ENCODE measurements at places on chromosomes 16 and 17.

DNA sequence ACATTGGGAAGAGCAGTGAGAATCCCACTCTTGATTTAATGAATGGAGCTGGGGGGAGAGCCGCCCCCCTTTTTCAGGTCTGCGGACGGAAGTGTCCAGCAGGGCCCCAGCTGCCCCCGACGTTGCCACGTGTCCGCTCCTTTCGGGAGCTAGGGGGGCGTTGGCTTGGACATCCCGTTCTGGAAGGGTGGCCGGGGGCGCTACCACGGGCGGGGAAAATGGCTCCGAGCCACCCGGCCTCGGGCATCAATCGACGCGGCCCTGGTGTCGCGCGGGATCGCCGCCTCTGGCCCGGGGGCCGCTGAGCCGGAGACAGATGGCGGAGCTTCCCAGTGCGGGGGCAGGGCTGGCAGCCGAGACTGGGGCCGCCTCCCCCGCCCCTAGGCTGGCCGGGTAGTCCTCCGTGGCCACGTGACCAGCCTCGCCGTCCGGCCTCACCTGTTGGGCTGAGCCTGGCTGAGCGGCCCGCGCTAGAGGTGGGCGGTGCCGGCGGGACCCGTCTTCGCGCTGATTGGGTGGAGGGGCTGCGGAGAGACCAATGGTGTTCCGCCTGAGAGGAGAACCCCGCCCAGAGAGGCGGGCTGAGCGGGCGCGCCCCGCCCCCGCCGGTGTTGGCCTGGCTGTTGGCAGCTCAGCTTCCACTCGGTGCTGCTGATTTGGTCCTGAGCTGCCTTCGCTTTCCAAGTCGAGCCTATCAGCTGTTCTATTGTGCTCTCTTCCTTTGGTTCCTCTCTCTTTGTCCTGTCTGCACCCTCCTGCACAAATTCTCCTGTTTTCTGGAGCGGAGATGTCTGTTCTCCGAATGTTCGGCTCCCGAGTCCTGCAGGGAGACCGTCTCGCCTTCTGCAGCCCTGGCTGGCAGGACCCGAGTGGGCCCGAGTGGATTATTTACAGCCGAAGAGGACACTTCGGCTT is 8.3 kb downstream of the HS3ST3B1 start:
- DNase-seq: peak; percentile 79

- DNase-seq: no peak
Observed at GRCh38 chr17:33520426-33521330, 227.6 kb upstream of the ASIC2 start.

DNA sequence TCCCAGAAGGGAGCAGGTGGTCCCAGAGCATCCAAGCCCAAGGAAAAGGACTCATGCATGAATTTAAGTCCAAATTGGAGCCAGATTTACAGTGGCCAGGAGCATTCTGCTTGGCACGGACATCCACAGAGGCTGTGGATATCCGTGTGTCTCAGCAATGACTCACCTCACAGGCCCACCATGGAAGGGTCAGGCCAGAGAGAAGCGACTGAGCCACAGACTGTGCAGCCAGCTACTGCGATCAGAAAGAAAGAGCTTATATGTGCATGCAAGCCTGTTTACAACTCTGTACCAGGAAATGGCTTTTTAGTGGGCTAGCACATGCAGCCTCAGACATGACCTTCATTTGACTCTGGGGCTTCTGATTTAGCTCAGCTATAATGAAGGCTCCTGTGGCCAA is 231.0 kb downstream of the C16orf95 start:
- no peak for DNase-seq

GRCh38 chr17:1999557-2000251 is 25.4 kb downstream of the RTN4RL1 start:
- no peak for DNase-seq

DNA sequence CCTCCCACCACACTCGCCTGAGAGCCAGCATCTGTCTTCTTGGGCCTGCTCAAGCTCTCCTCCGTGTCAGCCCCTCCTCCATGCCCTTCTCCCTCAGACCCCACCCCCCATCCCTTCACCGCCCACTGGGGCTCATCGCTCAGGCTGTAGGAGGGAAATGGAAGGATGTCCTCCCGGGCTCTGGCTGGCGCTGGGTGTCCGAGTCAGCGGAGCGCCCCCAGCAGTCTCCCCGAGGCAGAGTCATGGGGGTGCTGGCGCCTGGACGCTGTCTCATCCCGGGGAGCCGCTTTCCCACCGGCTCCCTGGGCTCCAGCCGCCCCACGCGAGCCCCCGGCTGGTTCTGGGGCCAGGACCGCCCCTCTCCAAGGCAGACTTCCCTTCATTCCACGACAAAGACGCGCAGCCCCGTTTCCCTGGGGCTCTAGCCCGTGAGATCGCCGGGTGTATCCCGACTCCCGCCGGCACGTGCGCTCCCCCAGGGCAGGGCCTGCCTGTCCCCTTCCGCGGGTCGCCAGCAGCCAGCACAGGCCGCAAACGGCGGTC is 428 bp upstream of the ANTKMT start:
- DNase-seq: peak; percentile 57

DNA sequence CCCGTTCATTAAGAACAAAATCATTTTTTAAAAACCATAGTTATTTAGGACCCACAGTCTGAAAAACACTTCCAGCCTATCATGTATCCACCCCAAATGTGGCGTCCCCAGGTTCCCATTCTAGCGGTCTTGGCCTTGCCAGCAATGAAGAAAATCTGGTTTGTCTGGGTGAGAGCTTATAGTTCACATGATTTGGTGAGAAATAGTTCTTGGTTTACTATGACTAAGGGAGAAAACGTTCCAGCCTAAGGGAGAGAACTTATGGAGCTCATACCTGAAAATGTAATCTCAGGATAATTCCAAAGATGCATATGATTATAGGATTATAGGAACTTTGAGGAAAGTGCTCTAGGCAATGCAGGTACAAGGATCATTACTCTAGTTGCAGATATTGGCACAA is 4.8 kb downstream of the MARVELD3 start:
- DNase-seq: no peak

DNA sequence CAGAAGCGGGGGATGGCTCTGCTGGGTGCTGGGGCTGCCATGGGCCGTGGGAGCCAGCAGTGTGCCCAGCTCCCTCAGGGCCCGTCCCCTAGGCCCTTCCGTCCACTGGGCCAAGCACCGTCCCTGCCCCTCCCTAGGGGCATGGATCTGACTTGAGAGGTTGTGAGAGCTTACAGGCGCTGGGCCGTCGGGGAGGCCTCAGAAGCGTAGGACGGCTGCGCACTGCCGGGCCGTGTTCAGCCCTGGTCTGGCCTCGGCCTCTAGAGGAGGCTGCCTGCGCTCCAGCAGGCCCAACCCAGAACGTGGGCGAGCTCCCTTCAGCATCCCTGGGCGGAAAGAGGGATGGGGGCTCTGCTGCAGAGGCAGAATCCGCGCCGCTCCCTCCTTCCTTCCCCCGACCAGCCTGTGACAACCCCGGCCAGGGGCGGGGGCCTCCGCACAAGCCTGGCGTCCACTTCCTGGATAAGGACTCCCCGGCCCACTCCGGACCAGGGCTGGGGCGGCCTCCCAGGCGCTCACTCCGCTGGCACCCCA is 685 bp upstream of the MPG start:
- DNase-seq: peak; percentile 86

DNA sequence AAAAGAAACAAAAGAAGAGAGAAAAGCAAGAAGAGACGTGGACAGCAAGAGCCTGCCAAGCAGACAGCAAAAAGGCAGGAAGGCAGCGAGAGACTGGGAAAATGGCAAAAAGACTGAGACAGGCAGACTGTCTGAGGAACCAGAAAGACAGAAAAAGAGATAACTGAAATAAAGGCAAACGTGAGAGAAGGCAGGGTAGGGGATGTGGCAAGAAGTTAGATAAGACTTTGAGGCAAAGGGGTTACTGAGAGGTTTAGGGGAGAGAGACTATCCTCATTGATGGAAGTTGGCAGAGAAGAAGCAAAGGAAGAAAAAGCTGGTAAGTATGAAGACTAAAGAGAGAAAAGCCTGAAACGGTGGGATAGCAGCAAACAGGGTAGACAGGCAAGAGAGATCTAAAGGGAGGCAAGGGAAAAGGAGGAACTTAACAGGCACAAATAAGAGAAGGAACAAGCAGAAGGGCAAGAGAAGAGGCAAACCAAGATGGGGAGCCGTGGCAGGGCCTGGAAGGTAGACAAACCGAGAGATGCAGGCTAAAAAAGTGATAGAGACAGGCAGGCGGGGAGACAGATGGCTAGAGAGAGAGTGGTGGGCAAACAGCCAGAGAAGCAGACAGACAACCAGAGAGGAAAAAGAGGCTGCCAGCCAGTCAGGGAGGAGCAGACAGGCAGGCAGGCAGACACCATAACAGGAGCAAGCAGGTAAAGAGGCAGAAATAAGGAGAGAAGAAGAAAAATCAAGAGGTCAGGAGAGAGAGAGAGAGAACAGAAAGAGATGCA is 7.1 kb upstream of the CHD3 start:
- DNase-seq: no peak

GRCh38 chr17:78238823-78239488 is 7.5 kb downstream of the TMEM235 start:
- no peak for DNase-seq

GRCh38 chr17:42817866-42818265 is 6.2 kb downstream of the BECN1 start:
- DNase-seq: peak; percentile 75

GRCh38 chr17:62950067-62950466 is 16.0 kb upstream of the TANC2 start:
- DNase-seq: peak; percentile 32

- peak; percentile 73 for DNase-seq
Observed at GRCh38 chr17:79019632-79020584, 4.1 kb upstream of the C1QTNF1 start.

GRCh38 chr17:32947736-32948135 is 19.8 kb downstream of the TMEM98 start:
- no peak for DNase-seq

DNA sequence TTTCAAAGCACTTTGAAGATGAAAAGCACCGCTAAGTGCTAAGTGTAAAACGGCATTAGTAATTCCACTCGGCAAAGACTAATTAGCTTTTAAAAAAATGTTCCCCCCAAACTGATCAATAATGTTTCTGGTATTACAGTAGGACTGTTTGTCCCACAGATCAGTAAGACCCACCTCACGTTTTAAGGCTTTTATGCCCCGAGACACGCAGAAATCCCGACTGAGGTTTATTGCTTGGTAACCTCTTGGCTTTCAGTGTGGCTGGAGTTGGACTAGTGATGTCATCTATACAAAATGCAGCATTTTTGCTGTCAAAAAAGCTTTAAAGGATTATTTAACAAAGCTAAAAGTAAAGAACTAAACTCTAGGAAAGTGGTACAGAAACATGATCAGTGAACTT is 414.6 kb upstream of the PSMD7 start:
- no peak for DNase-seq

GRCh38 chr17:58570758-58571157 is 56.3 kb upstream of the MTMR4 start:
- DNase-seq: no peak

- DNase-seq: no peak
Observed at GRCh38 chr16:58365623-58366022, 26.6 kb upstream of the GINS3 start.

DNA sequence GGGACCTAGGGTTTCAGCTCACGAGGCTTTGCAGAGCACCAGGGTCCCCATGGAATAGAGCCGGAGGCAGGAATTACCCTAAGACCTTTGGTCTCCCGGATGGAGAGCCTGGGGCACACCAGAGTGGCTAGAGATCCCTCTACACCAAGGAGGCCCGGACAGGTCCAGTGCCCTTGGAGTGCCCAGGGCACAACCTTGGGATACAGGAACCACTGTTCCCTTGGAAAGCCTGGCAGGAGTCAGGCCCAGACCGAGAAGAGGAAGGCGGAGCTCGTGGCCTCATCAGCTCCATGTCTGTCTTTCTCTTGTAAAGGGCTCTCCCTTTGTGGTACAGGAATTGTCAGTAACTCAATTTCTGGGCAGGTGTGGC is 3.8 kb upstream of the DBNDD1 start:
- no peak for DNase-seq

- no peak for DNase-seq
Observed at GRCh38 chr16:19289811-19290485, 4.4 kb downstream of the CLEC19A start.

GRCh38 chr16:76194616-76195015 is 82.6 kb upstream of the CNTNAP4 start:
- DNase-seq: no peak

- peak; percentile 36 for DNase-seq
Observed at GRCh38 chr17:71632328-71632727, 488.5 kb upstream of the SOX9 start.

DNA sequence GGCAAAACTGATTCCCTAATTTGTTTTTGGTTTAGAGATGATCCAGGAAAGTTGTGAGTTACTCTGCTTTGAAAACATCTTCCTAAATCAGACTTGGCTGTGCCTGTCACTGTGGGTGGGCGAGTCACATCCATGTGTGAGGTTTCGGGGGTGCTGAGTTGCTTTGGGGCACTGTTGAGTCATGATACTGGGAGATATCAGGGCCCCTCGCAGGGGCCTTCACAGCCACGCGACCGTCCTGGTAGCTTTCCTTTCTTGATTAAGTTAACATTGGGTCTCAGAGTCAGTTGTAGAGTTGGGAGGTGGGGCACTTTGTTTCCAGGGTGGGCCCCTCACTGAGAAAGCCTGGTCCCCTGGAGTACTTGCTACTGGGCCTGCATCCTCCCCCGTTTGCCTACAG is 58.3 kb upstream of the LGALS9 start:
- DNase-seq: peak; percentile 39

DNA sequence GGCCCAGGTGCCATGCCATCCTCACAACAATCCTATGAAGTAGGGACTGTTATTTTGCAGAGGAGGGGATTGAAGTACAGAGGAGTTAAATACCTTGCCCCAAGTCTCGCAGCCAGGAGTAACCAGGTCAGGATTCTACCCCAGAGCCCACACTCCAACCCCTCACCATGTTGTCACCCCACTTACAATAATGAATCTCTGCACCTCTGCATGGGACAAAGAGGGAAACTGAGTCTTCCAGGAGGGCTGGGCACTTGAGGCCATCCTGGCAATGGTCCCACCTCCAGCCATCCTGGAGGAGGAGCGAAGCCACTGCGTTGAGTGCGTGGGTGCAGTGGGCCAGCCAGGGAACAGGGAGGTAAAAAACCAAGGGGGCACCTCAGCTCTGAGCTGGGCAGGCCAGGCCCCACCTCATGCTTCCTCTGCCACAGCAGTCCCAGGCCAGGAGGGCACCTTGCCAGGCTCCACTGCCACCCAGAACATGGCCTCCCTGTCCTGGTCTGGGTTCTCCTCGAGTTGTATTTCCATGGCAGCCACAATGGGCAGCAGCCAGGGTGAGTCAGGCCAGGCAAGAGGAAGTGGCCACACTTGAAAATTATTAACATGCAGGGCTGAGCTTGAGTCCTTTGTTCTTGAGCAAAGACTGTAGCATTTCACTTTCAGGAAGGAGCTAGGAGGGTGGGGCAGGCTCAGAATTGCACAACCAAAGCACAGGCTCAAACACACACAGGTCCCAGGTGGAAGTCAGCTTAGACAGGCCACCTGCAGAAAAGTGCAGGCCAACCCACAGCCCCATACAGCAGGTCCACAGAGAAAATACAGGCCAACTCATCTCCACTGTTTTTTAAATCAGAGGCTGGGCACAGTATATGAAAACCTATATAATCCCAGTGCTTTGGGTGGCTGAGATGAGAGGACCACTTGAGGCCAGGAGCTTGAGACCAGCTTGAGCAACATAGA is 52.1 kb downstream of the CUEDC1 start:
- DNase-seq: peak; percentile 81

Data from HCEC 1CT (cell line).